ENCODE measurements at places on chromosomes 5 and 9.

GRCh38 chr9:4985386-4986266 lies 554 bp downstream of the JAK2 start:
- no peak for DNase-seq

DNA sequence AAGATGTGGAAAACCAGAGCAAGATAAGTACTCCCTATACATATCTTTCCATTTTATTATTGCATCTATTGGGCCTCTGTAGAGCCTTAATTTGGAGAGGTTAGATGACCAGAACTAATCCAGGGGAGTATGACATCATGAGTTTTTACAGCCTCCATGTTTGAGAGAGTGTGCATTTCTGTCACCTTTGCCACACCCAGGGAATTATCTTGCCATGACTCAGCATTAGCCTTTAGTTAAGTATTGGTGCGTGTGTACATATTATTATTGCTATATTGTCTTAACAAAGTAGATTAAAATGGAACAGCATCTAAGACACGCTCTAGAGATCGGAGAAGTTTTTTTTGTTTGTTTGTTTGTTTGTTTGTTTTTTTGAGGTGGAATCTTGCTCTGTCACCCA lies 27.6 kb downstream of the DIMT1 start:
- DNase-seq = no peak

- no peak for DNase-seq
Observed at GRCh38 chr9:127733614-127734013, 1.5 kb downstream of the TOR2A start.

DNA sequence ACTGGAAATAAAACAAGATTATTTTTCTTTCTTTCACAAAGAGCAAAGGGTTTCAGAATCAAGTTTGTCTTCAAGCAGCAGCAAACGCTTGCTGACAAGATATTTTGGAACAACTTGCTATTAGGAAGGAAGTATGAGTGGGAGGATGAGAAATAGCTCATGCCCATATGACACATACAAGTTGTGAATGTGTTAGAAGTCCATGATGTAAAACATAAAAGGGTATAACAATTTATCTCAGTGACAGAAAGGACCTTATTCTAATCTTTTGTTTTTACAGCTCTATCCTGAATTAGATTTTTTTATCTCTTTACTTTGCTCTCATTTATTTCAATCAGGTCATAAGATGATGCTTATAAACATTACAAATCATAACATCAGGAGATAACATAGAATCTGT lies 516.6 kb upstream of the MEF2C start:
- no peak for DNase-seq

GRCh38 chr9:89775641-89776040 lies 170.8 kb downstream of the GADD45G start:
- no peak for DNase-seq
